ENCODE measurements at places on chromosomes 7 and 10.

- no peak for DNase-seq
Measured at GRCh38 chr10:24854256-24854655, 98.2 kb downstream of the PRTFDC1 start.

GRCh38 chr7:135943134-135943879, 33.9 kb downstream of the MTPN start:
- DNase-seq, result no peak

- DNase-seq, result no peak
Measured at GRCh38 chr7:77644774-77645173, 51.5 kb upstream of the RSBN1L start.

GRCh38 chr7:47846138-47846836, 102.0 kb downstream of the PKD1L1 start:
- DNase-seq, result no peak

DNA sequence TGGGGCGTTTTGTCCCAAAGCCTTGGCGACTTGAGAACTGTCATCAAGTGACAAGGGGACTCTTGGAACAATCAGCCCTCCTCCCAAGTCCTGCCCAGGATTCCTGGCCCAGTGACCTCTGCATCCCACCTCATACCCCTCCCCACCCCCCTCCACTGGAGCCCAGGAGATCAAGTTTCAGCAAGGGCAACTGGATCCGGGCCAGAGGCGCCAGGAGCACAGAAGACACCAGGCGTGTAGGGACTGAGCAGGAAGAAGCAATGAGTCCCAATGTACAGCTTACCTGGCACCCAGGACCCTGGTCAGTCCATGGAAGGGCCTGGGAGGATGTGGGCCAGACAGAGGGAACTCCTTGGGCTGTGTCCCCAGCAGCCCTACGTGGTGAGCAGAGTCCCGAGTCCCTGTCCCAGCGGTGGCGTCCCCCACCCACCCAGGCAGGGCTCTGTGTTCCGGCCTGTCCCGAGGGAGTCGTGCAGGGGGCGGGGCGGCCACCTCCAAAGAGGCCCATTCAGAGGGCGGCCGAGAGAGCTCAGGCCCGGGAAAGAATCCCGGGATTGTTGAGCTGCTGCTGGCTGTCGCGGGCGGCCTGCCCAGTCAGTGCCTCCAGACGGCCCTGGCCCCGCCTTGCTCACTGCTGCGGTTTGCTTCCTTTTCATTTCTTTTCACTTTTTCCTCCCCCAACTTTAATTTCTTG, 254.1 kb downstream of the TNS3 start:
- peak; percentile 89 for DNase-seq

GRCh38 chr7:41428381-41428780, 274.5 kb downstream of the INHBA start:
- no peak for DNase-seq

DNA sequence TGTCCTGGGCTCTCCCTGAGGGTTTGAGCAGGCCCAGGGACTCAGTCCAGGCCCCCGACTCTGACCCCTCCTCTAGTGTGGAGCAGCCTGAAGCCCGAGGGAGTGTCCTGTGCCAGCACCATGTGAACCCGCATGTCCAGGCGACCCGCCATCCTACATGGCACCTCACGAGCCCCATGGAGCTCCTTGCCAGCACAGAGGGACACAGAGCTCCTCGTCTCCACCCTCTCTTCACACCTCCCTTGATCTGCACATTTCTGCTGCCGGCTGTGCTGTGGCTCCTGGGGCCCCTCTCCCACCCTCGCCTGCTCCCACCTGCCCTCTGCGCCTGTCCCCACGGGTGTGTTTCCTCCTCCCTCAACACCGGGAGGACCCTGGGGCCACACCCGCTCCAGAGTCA, 103.5 kb downstream of the ADARB2 start:
- DNase-seq, result no peak

GRCh38 chr10:30502266-30503060, 68.5 kb downstream of the MAP3K8 start:
- DNase-seq, result no peak

DNA sequence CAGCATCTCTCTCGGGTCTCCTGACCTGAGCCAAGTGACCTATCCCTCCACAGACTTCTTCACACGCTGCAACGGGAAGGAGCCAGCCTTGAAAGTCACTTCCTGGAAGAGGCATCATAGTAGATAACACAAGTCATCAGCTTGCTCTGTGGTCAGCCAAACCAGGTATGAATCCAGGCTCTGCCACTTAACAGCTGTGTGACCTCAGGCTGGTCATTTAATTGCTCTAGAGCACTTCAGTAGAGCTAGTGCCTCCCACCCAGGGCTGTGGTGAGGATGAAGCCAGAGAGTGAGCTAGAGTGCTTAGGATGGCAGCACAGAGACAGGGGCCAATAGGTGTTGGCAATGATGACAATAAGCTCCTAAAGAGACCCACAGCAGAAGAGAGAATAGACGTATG, 247.7 kb upstream of the ZMIZ1 start:
- no peak for DNase-seq

GRCh38 chr7:36279200-36279925, 110.3 kb upstream of the ANLN start:
- no peak for DNase-seq

GRCh38 chr10:29437871-29438270, 149.0 kb downstream of the LYZL1 start:
- DNase-seq, result no peak

GRCh38 chr7:73429215-73429614, 4.4 kb upstream of the FZD9 start:
- DNase-seq, result no peak

DNA sequence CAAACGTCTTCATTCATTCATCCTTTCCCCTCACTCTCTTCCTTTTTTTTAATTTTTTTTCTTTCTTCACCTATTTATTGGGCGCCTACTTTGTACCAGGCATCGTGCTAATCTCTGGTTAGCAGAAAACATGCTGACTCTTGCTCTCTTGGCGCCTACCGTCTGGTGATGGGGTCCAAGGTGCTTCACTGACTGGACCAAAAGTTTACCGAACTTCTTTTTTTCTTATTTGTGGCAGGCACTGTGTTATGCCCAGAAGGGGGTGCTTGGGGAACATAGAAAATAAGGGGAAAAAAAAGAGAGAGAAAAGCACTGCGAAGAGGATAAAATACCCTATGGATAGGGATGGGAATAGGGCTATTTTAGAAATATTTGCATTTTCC, 505 bp upstream of the FAM204A start:
- DNase-seq, result no peak

GRCh38 chr10:99279626-99280111, 44.0 kb upstream of the HPSE2 start:
- DNase-seq, result no peak

- DNase-seq, result no peak
Measured at GRCh38 chr7:47778153-47778661, 170.1 kb downstream of the PKD1L1 start.

DNA sequence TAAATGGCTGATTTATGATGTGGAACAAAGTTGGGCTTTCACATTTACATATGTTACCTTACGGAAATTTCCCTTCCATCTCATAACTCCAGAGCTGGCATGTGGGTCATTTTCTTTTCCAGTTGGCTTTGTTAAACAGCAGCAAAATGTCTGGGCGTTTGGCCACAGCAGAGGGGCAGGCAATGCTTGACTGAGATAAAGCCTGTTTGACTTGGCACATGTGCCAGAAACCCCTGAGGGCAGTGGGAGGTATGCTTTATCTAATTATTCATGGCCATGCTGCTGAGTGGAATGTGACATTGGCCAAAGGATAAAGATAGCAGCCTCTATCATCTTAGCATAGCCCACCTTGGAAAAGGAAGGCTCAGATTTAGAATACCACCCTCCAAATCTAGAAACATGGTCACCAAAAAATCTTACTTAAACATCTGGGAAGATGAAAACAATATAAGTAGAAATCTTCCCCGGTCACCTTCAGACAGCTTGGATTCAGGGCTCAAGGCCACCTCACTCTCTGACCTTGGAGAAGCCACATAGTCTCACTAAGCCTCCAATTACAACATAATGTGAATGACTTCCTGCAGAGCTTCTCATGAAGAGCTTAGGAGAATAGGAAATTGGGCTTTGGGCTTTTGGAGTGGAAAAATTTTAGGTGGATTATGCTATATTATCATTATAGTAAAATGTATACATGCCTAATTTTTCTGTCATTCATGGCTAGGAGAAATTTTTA, 101.5 kb downstream of the GRM3 start:
- DNase-seq, result no peak

GRCh38 chr10:63265683-63266235, 132.6 kb downstream of the NRBF2 start:
- DNase-seq, result no peak

GRCh38 chr10:6729071-6729774, 149.1 kb upstream of the PRKCQ start:
- DNase-seq, result no peak

DNA sequence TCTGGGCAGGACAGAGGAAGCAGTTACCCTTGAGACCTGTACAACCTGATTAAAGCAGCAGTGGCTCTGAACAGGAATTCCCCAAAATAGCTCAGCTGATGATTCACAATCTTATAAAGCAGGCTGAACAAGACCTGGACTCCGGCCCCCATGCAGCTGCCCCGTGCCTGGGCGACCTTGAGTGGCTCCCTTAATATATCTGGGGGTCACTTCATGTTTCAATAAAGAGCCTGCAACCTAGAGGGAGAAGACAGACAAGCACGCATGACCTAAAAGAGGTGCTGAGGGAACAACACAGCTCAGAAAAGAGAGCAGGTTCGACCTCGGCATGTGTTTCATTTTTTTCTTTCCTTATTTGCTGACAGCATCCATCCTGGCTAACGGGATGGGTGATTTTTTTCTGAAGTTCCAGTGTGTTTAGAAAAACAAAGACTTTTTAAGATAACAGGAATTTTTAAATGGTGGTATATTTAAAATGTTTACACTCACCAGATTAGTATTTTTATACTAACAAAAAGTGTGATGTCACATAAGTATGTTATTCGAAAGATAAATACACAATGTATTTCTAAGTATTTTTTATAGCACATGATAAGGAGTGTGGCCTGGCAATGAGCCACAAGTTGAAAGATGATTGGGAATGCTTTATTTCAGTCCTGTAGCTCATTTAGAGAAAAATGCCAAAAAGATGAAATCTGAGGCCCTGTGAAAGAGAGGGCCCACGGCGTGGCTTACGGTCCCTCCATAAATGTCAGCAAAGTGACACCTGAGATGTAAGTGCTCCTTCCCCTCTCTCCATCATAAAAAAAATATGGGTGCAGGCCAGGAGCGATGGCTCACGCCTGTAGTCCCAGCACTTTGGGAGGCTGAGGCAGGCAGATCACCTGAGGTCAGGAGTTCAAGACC, 161.3 kb downstream of the SLIT1 start:
- DNase-seq, result no peak

- DNase-seq, result no peak
Measured at GRCh38 chr7:116687801-116688201, 15.8 kb downstream of the MET start.

DNA sequence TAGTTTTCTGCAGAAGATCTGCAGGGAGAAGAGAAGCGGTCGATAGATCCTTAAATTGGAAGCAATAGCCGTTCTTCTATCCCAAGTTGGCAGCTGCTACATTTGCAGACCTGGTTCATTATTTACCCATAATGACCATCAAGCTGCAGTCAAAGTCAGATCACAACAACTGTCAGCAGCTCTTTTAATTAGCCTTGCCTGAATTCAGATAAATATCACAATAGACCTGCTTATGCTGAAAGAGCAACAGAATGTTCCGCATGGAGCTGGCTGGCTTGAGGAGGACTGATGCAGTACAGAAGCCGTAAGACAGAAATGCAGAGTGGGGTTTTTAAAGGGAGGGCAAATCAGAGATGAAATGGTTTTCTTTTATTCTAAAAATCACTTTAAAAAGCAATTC, 109.4 kb downstream of the HIBADH start:
- no peak for DNase-seq

- DNase-seq, result no peak
Measured at GRCh38 chr7:116198748-116199410, 11.5 kb upstream of the TES start.

- no peak for DNase-seq
Measured at GRCh38 chr7:54799792-54800191, 40.8 kb upstream of the SEC61G start.
